Stimulated activated CD4-positive, alpha-beta T cell treated with anti-CD3 and anti-CD28 coated beads, TNF-alpha, amount 100 ng/mL, for 1 hour (primary cell): ENCODE measurements at places on chromosomes 1 and 21.

DNA sequence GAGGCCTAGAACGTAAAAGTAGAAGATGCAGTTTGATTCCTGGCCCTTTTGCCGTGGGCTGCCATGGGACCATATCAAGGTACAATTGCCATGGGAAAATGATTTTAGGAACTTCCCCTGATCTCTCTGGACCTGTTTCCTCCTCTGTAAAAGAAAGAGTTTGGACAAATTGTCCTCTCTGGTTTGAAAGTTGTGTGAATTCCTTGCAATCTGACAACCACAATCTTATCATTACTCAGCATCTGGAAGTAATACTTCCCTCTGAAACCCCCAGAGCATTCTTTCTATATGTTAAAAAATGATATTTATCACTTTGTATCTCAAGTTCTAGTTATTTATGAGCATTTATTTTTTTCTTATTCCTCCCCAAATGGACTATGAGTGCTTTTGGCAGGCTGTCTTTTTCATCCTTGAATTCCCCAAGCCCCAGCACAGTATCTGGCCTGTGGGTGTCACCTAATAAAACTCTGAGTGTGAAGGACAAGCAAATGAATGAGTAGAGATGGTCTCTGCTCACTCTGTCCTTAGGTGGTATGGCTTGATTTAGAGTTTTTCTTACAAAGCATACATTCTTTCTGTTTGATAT, 181.1 kb downstream of the DYRK1A start:
- no peak for DNase-seq

GRCh38 chr21:38186661-38187270, 70.0 kb upstream of the KCNJ15 start:
- DNase-seq: no peak

GRCh38 chr1:241519308-241520079, at the start of gene FH:
Gene FH (minus strand): TSS chr1:241519755. CDS start chr1:241519722, 33 bp downstream.
- DNase-seq: peak; percentile 82

- no peak for DNase-seq
These were observed 30.2 kb downstream of the PLA2G4A start for GRCh38 chr1:186858923-186859322.

- no peak for DNase-seq
These were observed 5.1 kb upstream of the ZZZ3 start for GRCh38 chr1:77687519-77687906.

DNA sequence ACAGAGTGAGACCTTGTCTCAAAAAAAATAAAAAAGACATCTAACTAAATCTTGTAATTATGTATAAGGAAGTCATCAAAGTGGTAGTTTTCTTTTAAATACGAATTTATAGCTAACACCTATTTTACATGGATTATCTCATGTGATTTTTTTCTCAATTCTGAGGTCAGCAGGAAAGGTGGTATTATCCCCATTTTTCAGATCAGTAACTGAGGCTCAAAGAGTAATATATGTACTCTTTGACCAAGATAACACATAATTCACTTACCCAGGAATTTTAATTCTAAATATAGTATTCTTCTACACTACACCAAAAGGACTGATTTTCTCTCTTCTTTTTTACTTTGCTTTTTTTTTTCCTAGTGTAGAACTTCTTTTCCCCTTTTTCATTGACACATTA, 9.1 kb downstream of the IFT25 start:
- DNase-seq: no peak

- no peak for DNase-seq
These were observed 63.3 kb downstream of the MEF2D start for GRCh38 chr1:156437037-156437867.

GRCh38 chr21:44548922-44549321, 2.4 kb downstream of the KRTAP10-2 start:
- DNase-seq: no peak

- no peak for DNase-seq
These were observed 92.3 kb upstream of the ESRRG start for GRCh38 chr1:216815260-216816131.

GRCh38 chr1:26894263-26894662, 4.2 kb upstream of the GPN2 start:
- no peak for DNase-seq

DNA sequence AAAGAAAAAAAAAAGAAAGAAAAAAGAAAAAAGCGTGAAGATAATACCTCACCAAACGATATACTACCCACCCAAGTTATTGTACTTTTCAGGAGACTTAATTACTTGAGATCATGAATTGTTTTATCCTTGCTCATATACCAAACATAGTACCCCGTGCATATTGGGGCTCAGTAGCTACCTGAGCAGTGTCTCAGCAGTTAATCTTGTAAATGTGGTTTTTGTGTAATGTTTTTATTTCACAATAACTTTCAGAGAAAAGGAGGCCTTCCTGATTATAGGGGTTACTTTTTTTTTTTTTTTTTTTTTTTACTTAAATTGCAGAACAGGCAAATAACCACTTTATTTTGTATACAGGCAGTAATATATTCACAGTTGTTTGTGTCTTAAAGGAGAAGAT, 80.3 kb downstream of the OSBPL9 start:
- no peak for DNase-seq

- no peak for DNase-seq
These were observed 364.8 kb downstream of the CEP170 start for GRCh38 chr1:242890192-242890741.

DNA sequence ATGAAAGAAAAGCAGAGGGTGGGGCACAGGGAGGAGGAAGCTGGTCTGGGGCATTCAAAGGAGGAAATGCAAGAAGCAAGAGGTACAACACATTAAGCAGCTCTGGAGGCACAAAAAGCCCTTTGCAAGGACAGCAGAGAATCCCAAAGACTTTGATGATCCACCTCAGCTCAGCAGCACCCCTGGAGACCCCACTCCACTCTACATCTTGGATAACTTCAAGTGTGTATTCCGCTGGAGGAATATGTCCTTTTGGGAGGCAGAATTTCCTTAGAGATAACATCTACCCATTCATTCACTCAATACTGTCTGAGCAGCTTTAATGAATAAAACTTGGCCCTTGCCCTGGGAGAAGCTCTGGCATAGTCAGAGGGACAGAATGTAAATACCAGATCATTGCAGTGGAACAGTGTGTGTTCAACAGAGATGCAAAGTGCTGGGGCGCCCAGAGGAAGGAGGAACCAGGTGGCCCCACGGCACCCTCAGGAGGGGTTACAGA, 599.7 kb downstream of the KIF26B start:
- no peak for DNase-seq

GRCh38 chr1:112894010-112894292, 62.0 kb downstream of the SLC16A1 start:
- DNase-seq: no peak

DNA sequence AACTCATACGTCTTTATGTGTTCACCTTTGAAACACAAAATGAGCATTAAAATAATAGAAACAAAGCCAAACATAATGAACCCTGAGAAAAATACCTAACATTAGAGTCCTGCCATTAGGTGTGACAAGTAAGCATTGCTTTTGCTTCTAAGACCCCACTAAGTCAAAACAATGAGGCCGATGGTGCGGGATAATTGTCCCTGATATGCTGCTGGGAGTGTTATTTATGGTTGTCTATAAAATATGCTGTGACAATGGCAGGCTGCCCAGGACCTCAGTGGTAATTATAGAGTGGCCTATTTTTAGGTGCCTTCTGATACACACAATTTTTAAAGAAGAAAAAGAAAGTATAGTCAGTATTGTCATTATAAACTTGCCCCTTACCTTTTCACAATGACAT, 1423.1 kb downstream of the AMY1C start:
- DNase-seq: no peak

GRCh38 chr1:207334337-207334736, 12.9 kb downstream of the CD55 start:
- DNase-seq: no peak
